ENCODE measurements at places on chromosomes 12 and 14. TPM values are rescaled to one million over a fixed set of nuclear protein-coding genes. Genes with fewer than 3 reads are reported as not detected.

The CCDC196 gene
- not detected for total RNA-seq

The MIP gene
- total RNA-seq: not detected

The RERG gene
- not detected for total RNA-seq

The INHBE gene
- total RNA-seq: not detected

The ERG28 gene
- total RNA-seq: 8.4 TPM

The SLC8A3 gene
- total RNA-seq: 0.20 TPM

Data from T-helper 17 cell (primary cell).